Activated CD8-positive, alpha-beta memory T cell treated with anti-CD3 and anti-CD28 coated beads for 4 hours (primary cell): ENCODE measurements at places on chromosomes 6 and 20.

DNA sequence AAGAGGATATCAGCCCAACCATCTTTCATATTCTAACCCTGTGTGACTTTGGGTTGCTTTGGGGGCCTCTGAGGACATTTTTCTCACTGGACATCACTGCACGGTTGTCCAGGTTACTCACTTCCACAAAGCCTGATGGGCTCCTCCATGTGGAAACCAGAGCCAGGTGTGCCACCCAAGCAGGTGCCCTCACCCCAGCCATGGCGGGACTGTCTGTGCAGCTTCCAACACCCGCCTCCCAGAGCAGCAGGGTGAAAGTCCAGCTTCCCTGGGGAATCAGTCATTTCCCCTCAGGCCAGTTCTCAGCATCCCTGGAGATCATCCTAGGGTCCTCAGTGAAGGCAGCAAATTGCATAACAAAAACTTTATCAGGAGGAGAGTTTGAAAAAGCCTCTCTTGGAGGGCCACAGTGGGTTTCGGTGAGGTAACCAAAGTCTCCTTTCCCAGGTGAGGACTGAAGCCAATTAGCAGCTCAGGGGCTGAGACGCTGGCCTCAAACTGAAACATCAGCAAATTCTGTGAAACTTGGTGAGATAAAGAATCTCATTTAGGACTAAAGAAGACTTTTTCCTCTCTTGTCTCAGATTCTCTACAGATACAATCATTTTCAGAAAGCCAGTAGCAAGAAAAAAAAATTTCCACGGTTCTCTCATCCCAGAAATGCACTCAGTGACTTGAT lies 289.6 kb upstream of the CDH4 start:
- DNase-seq, result no peak

GRCh38 chr6:160252073-160252813 lies 6.4 kb downstream of the SLC22A2 start:
- no peak for DNase-seq

DNA sequence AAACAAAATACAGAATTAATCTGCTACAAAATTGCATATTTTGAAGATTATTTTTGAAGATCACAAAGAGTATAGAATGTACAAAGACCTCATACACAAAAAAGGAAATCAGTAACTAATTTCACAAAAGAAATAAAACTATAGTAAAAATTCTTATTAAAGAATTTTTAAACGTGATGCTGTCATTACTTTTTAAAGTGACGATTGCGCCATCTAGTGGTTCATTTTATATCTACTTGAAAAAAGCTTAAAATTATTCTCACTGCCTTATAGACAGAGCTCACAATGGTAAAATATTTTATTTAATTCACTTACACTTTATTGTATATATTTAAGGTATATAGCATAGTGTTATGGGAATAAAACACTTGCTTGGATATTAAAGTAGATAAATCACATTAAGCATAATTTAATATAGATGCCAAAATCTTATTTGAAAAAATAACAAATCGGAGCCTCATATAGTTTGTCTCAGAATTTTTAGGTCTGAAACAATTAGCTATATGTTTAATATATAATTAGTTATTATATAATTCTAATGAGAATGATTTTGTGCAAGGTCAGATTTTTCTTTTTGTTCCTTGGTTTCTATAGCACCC lies 128.8 kb downstream of the PHF3 start:
- DNase-seq, result no peak

DNA sequence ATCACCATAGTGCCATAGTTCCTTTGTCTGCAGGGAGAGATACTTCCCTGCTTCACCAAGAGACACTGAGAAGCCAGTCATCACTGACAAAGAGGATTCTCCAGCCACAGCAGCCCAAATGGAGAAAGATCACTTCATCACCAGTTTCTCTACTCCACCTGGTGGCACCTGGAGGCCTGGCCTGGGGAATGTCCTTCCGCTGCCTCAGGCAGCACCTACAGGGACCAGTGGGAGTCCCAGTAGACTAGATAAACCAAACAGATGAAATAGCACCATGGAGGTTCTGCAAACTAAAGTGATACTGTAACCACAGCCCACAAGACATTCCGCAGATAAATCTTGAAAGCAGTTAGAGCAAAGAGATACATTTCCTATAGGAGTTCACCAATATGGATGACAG lies 266.5 kb downstream of the C6orf118 start:
- no peak for DNase-seq

GRCh38 chr6:43516367-43516696 lies 394 bp downstream of the YIPF3 start:
- DNase-seq, result no peak

GRCh38 chr6:136095986-136096385 lies 154.1 kb downstream of the MTFR2 start:
- no peak for DNase-seq

- DNase-seq, result no peak
These were observed 105.5 kb downstream of the AGPAT4 start for GRCh38 chr6:161168281-161168891.

DNA sequence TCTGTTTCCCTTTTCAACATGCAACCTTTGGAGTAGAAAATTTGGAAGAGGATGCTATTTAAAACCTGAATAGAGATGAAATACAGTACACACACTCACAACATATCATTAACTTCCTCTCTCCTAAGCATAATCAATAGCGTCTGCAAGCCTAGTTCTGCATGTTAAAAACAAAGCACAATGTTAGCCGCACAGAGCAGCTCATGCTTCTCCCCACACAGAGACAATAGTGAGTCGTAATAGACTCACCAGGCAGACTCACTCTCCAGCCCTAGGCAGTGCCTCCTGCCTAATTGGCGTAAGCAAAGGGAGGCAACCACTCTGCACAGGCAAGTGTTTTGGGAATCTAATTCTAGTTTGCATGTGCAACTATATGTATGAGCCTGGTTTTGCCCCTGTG lies 45.8 kb upstream of the ARID1B start:
- DNase-seq, result no peak

GRCh38 chr6:26316291-26316690 lies 48.7 kb upstream of the BTN3A2 start:
- no peak for DNase-seq

DNA sequence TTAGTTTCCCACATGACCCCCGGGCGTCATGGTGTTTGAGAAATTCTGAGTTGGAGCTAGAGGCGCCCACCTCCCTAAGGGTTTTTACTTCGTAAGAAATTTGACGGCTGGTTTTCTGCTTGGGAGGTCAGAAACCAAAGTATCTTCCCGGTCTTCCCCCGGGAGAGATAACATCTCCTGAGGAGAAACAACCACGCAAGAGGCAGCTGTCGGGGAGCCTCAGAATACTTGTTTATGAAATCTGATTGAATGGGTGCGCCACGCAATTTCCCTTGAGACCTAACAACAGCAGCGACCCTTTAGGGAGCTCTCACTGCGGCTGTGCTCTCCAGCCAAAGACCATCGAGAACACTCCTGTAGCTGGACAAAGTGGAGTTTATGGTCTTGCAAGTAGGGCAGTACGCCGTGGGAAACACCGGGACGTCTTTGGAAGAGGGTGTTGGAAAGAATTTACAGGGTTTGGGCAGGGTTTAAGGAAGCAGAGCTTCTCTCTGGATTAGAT lies 608 bp upstream of the EIF2S2 start:
- DNase-seq, result no peak
